ENCODE measurements at places on chromosomes 7 and 10.

GRCh38 chr7:157467496-157468212, 130.8 kb downstream of the DNAJB6 start:
- DNase-seq: no peak

DNA sequence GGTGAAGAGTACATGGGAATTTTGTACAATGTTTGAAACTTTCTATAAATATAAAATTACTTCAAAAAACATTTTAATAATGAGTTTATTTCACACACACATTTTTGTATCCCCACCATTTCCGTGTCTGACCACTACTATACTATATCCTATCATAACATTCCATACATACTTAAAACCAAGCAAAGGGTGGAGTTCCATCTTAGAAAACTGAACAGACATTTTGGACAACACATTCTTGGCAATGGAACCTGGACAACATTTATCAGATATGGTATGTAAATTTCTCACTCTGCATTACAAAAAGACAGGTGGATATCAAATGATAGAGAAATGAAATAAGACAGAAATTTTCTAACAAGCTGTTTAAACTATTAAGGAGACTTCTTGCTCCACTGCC, 168.9 kb downstream of the TWIST1 start:
- DNase-seq: no peak

- no peak for DNase-seq
Measured at GRCh38 chr7:12431886-12432556, 28.4 kb upstream of the VWDE start.

- DNase-seq: no peak
Measured at GRCh38 chr7:20741801-20742200, 44.9 kb downstream of the SP8 start.

DNA sequence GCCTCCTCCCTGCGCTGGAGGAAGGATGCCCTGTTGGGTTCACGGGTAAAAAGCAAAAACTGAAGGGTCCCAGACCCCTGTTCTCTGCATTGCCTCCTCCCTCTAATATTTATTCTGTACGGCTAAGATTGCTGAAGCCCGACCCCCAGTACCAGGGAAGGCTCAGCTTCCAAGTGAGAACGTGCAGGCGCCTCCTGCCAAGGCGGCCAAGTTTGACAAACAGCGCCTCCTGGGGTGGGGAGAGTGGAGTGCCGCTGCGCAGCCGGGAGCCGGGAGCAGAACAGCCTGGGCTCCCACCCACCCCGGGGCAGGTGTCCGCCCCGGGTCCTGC, 4.7 kb upstream of the EBF3 start:
- DNase-seq: no peak

DNA sequence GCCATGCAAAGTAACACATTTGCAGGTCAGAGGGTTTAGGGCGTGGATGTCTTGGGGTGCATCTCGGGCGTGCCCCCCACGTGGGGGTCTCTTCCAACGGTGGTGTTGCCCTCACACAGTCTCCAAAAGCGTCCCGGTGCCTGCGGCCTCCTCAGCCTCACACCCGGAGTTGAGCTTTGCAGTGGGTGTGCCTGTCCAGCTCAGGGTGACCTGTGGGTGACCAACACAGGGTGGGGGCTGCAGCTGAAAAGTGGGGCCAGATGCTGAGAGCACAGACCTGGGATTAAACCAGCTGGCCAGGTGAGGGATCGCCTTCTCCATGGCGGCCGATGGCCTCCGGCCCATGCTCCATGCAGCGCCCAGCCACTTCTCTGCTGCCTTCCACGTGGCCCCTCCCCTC, 63.1 kb downstream of the PWWP2B start:
- DNase-seq: no peak

DNA sequence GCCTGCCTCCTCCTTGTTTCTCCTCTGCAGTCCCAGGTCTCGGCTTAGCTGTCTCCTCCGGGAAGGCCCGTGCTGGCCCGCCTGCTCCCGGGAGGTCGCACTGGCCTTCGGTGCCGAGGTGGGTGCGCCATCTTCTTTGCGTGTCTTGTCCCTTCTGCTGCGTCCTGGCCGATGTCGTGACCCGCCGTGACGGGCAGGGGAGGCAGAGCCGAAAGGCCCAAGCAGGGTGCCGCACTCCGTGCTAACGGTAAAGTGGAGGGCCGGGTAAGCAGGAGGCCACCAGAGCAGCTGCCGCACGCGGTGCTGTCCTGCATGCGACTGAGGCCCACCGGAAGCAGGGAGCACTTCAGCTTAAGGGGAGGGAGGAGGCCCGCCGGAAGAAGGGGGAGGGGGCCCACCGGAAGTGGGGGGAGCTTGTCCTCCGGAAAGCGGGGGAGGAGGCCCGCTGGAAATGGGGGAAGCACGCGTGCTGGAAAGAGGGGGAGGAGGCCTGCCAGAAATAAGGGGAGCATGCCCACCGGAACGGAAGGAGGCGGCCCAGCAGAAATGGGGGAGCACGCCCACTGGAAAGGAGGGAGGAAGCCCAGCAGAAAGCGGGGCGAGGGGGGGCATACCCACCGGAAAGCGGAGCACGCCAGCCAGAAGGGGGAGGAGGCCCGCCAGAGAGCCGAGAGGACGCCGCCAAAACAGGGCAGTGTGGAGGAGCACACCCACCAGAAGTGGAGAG, 71.4 kb downstream of the PROSER2 start:
- DNase-seq: no peak

DNA sequence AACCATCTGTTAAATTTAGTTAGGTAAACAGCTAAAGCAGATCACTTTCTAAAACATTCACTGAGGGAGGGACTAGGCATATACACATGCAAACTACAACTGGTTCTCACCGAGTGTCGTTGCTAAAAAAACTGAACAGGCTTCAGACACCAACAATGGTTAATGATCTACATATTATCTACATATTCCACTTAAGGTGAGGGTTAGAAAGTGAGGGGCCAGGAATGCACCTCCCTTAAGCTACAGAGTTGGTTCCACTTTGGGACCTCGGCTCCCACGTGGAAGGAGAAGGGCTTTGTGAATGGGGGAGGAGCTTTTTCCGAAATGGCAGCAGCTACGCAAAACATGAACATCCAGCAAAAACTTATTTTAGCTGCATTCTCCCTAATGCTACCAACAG, 5.8 kb downstream of the CTBP2 start:
- DNase-seq: no peak

- DNase-seq: peak; percentile 90
Measured at GRCh38 chr10:31318854-31319601, at the start of gene ZEB1. Gene ZEB1, plus strand, starts transcription at chr10:31319216. Its CDS starts 19 bp downstream, at chr10:31319235.

- DNase-seq: no peak
Measured at GRCh38 chr10:47299611-47300428, at the start of gene GDF10. Gene GDF10, plus strand, starts transcription at chr10:47300197. Its CDS starts 455 bp downstream, at chr10:47300652.

DNA sequence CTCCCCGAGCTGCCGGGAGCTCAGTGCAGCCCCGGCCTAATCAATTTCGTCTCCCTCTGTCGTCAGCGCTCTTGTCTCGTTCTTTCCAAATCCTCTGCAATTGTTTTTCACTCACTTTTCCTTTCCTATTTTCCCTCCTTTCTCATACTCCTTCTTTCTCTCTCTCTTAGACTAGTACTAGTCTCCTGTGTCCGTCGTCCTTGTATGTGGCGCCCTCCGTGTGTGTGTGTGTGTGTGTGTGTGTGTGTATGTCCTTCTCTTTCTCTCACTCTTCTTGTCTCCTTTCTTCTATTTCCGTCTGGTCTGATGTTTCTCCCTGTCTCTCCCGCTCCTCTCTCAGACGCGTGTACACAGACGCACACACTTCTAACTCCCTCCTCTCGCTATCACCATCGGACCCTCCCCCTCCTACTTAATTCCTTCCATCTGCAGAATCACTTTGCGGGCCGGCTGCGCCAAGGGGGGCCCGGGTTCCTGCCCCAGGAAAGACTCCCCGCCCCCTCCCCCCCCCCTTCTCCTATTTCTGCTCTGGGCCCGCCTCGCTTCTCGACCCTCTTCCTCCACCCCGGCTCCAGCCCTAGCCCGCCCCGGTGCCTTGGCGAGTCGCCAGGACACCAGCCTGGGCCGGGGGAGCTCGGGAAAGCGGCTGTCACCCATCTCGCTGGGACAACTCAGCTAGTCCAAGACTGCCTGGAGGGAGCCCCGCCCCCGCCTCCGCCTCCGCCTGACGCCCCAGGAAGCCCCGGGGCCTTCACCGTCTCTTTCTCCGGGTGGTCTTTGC, 743 bp upstream of the ZCCHC24 start:
- DNase-seq: no peak

DNA sequence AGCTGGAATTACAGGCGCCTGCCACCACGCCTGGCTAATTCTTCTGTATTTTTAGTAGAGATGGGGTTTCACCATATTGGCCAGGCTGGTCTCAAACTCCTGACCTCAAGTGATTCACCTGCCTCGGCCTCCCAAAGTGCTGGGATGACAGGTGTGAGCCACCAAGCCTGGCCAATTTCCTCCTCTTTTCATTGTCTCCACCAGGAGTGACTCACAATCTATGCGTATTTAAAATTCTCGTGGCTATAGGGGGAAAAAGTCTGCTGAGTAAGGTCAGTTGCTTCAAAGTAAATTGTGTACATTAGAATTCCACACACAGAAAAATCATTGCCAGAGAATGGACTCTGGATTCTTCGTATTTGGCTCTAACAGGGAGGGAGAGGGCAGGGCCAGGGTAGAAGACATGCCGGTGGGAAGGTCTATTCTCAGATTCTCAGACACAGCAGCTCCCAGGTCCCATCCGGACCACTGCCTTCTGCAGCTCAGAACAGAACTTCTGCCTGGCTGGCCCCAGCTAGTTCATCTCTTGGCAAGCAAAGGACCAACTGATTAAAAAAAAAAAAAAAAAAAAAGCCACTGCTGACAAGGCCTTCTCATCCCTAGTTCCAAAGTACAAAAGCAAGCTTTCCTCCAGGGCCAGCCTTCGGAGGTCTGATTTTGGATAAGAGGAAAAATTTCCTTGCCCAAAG, 22.2 kb downstream of the PSPH start:
- DNase-seq: no peak

All from activated CD4-positive, CD25-positive, alpha-beta regulatory T cell treated with anti-CD3 and anti-CD28 coated beads, Interleukin-2, amount 50 U/mL, for 16 hours (primary cell).